ENCODE measurements at places on chromosomes 1 and 21.

GRCh38 chr1:167121375-167122120 lies 27.7 kb downstream of the STYXL2 start:
- DNase-seq = no peak

DNA sequence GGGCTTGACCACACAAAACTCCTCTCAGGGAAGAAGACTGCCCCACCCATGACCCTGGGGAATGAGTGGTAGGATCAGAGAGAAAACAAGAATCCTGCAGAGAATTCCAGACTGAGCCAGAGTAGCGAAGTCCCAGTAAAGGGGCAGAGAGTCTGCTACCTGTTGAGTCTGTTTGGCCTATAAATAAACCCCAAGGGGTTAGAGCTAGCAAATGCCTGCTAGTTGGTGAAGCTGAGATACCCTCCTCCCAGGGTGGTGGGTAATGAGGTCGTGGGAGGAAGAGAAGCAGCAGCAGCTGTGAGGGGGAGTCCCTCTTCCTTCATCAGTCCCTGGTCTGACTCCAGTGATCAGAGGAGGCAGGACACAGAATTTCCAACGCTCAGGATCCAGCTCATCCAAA lies 2.5 kb downstream of the TRAF3IP3 start:
- DNase-seq = no peak

DNA sequence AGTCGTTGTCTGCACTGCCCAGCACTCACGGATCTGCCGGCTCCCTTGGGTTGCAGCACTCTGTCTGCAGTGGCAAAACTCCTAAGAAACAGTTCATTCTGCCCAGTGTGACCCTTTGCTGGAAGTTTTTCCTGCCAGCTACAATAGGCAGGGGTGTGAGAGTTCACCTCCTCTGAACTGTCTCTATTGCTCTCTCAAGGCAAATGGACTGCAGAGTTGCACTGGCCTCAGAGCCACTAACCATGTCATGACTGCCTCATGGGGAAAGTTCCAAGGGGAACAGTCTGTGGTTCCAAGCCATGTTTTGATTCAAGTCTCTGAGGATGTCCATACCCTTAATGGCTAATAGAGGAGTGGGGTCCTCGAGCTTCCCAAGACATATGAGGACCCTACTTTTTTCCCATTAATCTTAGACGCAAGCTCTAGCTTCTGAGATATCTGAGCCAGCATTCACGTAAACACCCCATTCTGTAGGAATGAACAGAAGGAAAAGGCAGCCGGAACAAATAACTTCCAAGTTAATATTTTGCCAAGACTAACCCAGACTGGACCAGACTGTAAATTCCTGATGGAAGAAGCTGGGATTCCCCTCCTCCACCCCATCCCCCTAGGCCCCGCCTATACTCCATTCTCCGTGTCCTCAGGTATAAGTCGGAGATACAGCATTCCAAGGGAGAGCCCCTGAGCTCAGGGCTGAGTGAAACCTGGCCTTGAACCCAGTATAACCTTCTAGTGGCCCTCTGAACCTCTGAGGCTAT lies 93.8 kb upstream of the AKT3 start:
- no peak for DNase-seq

GRCh38 chr1:116578581-116578980 lies 7.8 kb upstream of the CD58 start:
- no peak for DNase-seq

GRCh38 chr1:168161459-168161858 lies 17.3 kb upstream of the TIPRL start:
- DNase-seq = no peak

DNA sequence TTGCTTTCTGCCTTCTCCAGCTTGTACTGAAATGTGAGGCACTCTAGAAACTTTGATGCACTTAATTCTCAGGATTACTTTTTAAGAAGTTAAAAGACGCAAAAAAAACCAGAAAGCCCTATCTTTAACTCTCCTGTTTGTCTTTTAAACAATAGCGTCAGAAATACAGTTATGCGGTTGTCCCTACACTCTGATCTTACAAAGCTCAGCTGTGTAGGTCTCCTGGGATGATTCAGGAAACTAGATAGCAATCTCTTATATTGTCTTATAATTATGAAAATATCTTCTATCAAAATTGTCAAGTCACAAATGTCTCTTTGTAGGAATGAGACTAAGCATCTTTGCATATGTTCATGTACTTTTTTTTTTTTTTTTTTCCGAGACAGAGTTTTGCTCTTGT lies 26.9 kb upstream of the RCAN3 start:
- DNase-seq = no peak

- no peak for DNase-seq
Measured at GRCh38 chr1:5680600-5680999, 311.6 kb downstream of the NPHP4 start.

- DNase-seq = no peak
Measured at GRCh38 chr1:226123591-226124471, 61.3 kb downstream of the H3-3A start.

GRCh38 chr1:66013371-66013770 lies 220.7 kb downstream of the PDE4B start:
- no peak for DNase-seq
